Renal cortex interstitium (tissue), 15 donors: ENCODE measurements at places on chromosomes 16 and 17. TPM values are rescaled to one million over a fixed set of nuclear protein-coding genes. Genes with fewer than 3 reads are reported as not detected.

The KRTAP17-1 gene
- polyA plus RNA-seq: not detected

The PRM1 gene
- not detected for polyA plus RNA-seq

The KRTAP4-1 gene
- not detected for polyA plus RNA-seq

The NPIPB13 gene
- polyA plus RNA-seq: 4.1 TPM

The TIMP2 gene
- polyA plus RNA-seq: 170 TPM

The GDPD3 gene
- polyA plus RNA-seq: 12.6 TPM

The LGALS9C gene
- polyA plus RNA-seq: 0.15 TPM

The TBC1D16 gene
- 40.3 TPM for polyA plus RNA-seq

The BRIP1 gene
- polyA plus RNA-seq: 11.2 TPM

The SHBG gene
- polyA plus RNA-seq: 3.4 TPM

The BTBD17 gene
- 0.26 TPM for polyA plus RNA-seq

The KRT27 gene
- not detected for polyA plus RNA-seq

The TERB1 gene
- not detected for polyA plus RNA-seq

The ADORA2B gene
- 1.3 TPM for polyA plus RNA-seq

The KRTAP4-9 gene
- polyA plus RNA-seq: not detected

The DRC3 gene
- 14.1 TPM for polyA plus RNA-seq

The TPSD1 gene
- not detected for polyA plus RNA-seq

The CIBAR2 gene
- 0.55 TPM for polyA plus RNA-seq

The SDR42E1 gene
- polyA plus RNA-seq: 14.3 TPM

The NPIPA3 gene
- 2.1 TPM for polyA plus RNA-seq

The NECAB2 gene
- polyA plus RNA-seq: 3.2 TPM

The GDPD1 gene
- 9.2 TPM for polyA plus RNA-seq

The MYO15B gene
- polyA plus RNA-seq: 123 TPM

The PPY gene
- polyA plus RNA-seq: not detected

The DBNDD1 gene
- polyA plus RNA-seq: 9.2 TPM

The EVPLL gene
- polyA plus RNA-seq: 0.75 TPM

The TPSG1 gene
- 1.7 TPM for polyA plus RNA-seq

The AHSP gene
- 13.4 TPM for polyA plus RNA-seq

The KIFC3 gene
- polyA plus RNA-seq: 40.0 TPM
